ENCODE measurements at places on chromosomes 1 and 21.
A peak's percentile ranks its signal among the peaks of the same experiment; 100 is the strongest.

- DNase-seq: no peak
Measured at GRCh38 chr1:202578565-202578964, 131.7 kb downstream of the SYT2 start.

DNA sequence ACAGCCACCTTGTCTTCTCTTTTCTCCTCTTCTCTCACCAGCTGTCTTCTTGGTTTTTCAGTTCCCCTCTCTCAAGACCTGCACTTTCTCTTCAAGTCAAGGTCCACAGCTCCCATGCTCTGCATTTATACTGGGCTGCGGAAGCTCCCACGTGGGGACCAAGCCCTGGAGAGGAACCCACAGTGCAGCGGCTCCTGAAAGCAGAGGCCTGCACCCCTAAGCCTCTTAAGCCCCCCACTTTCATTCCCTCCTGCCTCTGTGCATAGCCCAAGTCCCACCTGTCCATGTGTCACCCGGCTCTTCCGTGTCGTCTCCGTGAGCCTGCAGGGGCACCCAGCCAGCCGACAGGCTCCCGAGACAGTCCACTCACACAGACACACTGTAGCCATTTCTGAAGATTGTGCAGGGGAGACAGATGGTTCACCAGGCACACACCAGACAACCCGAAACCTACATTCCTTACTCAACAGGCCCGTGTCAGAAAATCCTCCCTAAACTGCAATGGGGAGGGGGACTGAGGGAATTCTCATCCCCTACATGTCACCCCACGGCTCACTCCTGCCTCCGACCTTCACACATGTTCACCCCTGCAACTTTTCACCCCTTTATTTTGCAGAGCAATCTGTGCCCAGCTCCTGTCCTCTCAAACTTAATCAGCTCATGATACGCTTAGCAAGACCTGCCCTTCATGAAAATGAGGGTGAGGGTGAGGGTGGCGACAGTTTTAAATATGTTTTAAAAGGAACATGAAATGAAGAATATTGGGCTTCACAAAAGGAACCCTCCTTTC, 6.3 kb downstream of the MX2 start:
- DNase-seq: peak; percentile 58

DNA sequence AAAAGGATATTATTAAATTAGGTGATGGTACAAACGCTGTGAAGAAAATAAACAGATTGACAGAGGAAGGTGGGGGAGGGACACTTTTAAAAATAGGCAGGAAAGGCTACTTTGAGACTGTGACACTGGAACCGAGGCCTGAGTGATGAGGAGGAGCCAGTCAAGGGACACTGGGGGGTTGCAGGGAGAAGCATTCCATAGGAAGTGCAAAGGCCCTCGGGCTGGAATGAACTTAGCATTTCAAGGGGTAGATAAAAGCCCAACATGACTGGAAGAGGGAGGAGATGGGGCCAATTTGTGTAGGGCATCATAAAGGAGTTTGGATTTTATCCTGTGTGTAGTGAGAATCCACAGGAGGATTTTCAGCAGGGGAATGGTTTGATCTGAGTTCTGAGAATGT, 15.9 kb downstream of the C1orf94 start:
- DNase-seq: no peak

GRCh38 chr1:242534753-242535152, 10.3 kb upstream of the PLD5 start:
- DNase-seq: no peak

DNA sequence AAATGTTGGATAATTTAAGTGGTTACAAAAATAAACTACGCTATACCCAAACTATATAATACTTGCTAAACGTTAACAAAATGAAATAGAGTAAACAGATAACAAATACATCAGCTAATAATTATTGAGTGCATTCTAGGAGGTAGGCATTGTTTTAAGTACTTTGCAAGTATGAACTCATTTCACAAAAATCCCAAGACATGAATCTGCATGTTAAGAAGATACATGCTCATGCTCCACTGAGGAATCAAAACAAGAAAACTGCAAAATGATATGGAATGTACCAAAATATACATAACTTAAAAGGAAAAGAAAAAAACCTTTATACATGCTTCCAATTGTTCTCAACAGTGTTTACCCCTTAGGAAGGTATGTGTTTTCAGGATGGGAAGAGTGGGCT, 2.5 kb downstream of the FRRS1 start:
- DNase-seq: no peak

GRCh38 chr21:31180256-31181081, 142.2 kb upstream of the KRTAP19-8 start:
- no peak for DNase-seq

DNA sequence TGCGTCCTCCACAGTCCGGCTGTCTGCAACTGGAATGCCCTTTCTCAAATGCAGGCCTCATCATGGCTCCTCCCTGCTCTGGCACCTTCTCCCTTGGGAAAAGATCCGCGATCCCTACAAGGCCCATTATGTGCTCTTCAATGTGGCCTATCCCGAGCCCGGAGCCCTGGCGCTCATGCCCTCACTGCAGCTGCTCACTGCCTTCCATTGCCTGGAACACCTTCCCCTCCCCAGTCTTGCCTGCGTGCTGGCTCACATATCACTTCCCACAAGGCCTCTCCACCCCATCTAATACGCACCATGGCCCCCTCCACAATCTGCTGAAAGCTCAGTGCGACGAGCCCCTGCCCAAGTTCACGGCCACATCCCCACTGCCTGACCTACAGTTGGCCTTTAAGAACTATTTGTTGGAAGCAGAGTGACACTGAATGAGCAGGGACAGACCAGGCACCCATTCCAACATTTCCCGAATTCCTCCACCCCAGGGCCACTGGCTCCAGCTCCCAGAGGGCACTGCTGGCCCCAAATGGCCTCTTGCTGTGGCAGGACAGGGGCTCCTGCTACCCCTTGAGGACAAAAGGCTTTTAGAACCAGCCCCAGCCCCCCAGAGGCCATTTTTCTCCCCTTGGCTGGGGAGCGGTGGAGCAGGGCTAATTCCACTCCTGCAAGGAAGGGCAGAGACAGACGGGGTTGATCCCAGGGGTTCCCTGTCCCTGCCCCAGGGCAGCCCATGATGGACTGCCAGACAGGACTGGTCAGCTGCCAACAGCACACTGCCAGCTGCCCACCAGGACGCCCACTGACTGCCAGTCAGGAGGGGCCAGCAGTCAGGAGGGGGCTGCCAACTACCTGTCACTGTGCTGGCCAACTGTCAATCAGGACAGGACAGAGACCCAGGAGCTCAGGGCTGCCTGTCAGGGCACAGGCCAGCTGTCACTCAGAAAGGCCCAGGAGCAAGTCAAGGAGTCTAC, 64.8 kb downstream of the DHRS3 start:
- DNase-seq: no peak

DNA sequence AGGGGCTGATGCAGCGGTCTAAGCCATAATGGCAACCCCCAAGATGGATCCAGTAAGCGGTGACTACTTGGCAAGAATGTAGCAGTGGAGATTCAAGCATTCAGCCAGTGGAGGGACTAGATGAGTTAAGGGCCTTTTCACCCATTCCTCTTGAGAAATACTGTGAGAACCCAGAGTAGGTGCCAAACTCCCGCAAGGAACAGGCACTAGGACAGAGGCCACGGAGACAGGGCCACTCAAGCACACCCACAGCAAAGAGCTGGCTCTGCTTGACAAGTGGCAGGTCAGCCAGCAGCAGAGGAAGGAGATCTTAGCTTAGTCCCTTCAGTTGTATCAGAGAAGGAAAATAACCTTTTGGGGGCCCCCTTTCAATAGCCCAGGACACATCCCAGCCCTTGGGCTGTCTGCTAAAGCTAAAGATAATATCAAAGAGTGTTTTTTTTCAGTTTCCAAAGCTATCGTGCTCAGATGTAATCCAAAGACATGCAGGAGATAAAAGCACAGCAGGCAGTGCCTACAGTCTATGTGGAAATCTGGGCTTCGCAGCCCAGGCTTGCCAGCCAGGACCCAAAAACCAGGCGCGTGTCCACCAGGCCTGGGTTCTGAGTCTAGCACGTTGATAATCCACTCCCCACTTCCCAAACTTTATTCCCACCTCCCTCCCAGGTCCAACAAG, 62.0 kb upstream of the GOLT1A start:
- no peak for DNase-seq

- no peak for DNase-seq
Measured at GRCh38 chr1:245591346-245592188, 436.8 kb downstream of the KIF26B start.

GRCh38 chr1:235998812-235999211, 66.1 kb downstream of the NID1 start:
- DNase-seq: no peak

DNA sequence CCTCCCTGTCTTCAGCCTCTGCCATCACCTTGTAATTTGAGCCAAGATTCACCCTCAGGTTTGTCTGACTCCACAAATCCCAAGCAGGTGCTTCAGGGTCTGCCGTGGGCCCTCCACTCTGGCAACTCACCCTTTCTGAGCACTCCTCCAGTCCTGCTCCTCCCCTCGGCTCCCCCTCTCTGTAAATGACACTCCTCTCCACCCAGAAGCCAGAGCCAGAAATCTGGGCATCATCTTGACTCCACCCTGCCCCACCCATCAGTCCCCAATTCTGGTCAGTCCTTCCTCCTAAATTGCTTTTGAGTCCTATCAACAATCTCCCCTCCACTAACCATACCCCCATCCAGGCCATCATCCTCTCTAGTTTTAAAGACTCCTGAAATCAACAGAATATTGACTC, 40.5 kb downstream of the RCSD1 start:
- no peak for DNase-seq

GRCh38 chr1:152111515-152111968, 3.7 kb downstream of the TCHH start:
- no peak for DNase-seq

GRCh38 chr1:226754793-226755533, 15.9 kb upstream of the ITPKB start:
- DNase-seq: no peak

DNA sequence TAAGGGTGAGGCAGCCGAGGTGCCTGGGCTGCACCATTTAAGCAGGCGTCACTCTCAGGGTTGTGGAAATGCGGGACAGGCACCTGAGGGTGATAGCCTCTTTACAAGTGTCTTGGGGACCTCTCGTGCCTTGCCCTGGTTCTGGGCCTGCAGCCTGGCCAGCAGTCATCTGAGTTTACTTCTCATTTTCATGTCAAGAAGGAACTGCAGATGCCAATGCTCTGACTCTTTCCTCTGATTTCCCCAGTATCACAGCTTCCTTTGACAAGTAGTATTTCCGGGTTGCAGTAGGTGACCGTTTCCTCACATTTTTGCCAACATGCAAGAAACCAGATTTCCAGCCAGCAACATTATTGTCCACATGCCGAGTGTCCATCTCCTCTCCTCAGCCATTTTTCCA, 286.9 kb downstream of the DISC1 start:
- no peak for DNase-seq

DNA sequence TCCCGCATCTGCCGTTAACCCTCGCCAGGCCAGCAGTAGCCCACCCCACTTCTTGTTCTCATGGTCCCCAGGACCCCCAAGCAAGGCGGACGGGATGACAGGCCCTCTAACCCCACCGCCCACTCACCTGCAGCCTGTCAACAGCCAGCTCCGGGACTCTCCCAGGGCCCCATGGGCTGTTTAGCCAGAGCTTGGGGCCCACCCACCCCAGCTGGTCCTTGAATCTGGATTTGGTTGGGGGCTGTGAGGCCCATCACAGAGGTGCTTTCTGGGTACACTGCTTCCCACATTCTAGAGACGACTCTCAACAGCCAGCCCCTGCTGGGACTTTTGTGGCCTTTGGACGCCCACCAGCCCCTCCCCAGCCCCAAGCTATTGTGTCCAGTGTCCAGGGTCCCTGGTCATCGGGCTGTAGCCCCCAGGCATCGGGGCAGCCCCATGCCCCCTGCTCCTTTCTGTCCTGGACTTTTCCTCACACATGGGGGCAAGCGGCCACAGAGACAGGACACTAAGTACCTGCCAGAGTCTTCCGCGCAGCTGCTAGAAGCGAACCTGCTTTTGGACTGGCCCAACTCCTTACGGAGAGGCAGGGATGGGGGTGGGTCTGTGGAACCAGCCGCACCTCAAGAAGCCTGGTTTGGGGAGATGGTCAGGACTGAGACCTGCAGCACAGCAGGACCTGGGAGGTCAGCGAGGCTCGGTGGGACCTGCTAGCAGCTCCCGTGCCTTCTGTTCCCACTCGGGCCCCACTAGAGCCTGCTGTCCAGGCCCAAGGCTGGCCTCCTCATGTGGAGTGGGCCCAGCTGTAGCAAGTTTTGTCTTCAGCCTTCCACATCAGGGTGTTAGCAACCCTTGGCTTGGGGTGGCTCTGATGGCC, 208.1 kb upstream of the VAMP3 start:
- no peak for DNase-seq

GRCh38 chr1:21314743-21315396, 24.6 kb upstream of the ECE1 start:
- no peak for DNase-seq

DNA sequence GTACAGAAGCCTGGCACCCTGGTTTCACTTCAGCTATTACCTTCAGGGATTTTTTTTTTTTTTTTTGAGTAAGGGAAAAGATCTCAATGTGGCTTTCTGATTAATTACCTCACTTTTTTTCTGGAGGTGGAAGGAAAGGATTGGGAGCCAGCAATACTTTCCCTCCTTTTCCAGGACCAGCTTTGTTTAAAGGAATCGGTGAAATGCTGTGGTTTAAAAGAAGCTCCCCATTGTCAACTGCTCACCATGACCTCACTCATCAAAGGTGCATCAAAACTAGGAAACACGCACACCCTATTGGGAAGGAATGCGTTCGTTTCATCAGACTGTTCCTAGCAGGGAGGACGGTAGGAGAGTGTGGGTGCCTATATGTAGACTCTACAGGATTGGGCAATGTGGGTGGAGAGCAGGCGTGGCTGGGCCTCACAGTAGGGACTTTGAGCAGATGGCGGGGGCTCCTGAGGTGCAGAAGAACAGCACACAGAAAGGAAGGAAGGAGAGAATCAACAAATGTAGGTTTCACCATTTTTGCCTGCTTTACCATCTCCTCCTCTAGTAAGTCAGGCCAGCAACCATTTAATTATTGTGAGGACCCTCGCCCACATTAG, 13.0 kb downstream of the PHGDH start:
- no peak for DNase-seq

DNA sequence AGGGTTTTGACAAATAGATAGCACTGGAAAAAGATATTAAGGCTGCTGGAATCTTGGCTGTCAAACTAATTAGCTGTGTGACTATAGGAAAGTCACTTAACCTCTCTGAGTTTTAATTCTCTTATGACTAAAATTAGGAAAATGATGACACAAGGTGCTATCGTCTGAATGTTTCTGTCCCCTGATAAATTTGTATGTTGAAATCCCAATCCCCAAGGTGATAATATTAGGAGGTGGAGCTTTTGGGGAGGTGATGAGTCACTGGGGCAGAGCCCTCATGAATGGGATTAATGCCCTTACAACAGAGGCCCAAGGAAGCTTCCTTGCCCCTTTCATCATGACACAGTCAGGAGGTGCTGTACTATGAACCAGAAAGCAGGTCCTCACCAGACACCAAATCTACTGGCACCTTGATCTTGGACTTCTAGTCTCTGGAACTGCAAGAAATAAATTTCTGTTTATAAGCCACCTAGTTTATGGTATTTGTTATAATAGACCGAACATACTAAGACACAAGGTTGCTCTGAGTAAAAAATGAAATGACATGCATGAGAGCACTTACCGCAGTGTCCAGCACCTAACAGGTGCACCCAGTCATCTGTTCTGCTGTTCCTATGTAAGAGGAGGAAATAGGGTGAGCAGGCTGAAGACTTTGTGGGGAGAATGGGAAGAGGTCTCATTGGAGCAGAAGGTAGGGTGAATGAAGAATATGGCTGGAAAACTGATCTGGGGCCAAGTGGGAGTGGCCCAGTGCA, 26.3 kb upstream of the DISP1 start:
- DNase-seq: no peak

Data from activated B cell treated with CpG ODN at 0.5 μM for 24 hours (primary cell).